ENCODE measurements at places on chromosomes 5 and 9. TPM values are rescaled to one million over a fixed set of nuclear protein-coding genes. Genes with fewer than 3 reads are reported as not detected.

The PCDHA12 gene
- total RNA-seq = 3.6 TPM

The MYORG gene
- 11.9 TPM for total RNA-seq

The GFI1B gene
- not detected for total RNA-seq

The FUT7 gene
- total RNA-seq = not detected

The DTWD2 gene
- 7.5 TPM for total RNA-seq

The FOXD4L6 gene
- total RNA-seq = not detected

The EGFL7 gene
- total RNA-seq = 14.8 TPM

Data from body of pancreas (tissue), 4 donors.